ENCODE measurements at places on chromosomes 7 and 10.

DNA sequence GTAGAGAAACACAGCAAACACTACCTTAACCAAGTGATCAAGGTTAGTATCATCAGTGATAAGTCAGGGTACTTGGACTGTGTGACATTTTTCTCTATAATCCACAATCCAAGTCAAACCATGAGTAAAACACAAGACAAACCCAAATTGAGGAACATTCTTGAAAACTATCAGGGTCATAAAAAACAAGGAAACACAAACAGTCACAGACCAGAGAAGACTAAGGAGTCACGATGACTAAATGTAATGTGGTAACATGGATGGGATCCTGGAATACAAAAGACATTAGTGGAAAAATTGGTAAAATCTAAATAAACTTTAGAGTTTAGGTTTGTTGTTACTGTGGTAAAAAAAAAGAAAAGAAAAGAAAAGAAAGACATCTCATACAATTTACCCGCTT is 103.8 kb downstream of the ARMH3 start:
- no peak for DNase-seq

GRCh38 chr7:5041047-5041446 is 4.6 kb upstream of the RBAK start:
- DNase-seq: no peak

GRCh38 chr7:52482076-52482475 is 553.4 kb upstream of the POM121L12 start:
- no peak for DNase-seq

- DNase-seq: no peak
Observed at GRCh38 chr10:118340486-118340885, 1.6 kb downstream of the FAM204A start.

GRCh38 chr7:130736298-130736900 is 2.4 kb upstream of the KLF14 start:
- no peak for DNase-seq

DNA sequence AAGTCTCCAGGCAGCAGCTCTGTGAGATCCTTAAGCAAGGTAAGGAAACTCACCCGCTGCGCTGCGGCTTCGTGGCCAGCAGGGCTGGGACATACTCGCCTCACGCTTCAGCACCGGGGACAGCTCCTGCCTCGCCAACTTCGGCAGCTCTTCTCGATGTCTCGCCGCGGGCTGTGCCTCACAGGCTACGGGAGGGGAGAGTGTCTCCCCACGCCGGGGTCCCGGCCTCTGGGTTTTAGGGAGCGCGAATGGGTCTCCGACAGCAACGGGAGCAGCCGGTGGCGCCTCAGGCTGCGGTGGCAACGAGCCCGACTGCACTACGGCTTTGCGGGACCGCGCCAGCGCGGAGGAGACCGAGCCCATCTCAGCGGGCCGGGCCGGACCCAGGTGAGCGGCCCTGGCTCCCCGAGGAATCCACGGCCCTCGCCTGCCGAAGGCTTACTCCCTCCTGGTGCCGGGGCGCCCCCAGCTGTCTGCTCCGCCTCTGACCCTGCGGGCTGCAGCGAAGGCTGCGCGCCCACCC is 62.4 kb downstream of the LSM5 start:
- DNase-seq: peak; percentile 47

DNA sequence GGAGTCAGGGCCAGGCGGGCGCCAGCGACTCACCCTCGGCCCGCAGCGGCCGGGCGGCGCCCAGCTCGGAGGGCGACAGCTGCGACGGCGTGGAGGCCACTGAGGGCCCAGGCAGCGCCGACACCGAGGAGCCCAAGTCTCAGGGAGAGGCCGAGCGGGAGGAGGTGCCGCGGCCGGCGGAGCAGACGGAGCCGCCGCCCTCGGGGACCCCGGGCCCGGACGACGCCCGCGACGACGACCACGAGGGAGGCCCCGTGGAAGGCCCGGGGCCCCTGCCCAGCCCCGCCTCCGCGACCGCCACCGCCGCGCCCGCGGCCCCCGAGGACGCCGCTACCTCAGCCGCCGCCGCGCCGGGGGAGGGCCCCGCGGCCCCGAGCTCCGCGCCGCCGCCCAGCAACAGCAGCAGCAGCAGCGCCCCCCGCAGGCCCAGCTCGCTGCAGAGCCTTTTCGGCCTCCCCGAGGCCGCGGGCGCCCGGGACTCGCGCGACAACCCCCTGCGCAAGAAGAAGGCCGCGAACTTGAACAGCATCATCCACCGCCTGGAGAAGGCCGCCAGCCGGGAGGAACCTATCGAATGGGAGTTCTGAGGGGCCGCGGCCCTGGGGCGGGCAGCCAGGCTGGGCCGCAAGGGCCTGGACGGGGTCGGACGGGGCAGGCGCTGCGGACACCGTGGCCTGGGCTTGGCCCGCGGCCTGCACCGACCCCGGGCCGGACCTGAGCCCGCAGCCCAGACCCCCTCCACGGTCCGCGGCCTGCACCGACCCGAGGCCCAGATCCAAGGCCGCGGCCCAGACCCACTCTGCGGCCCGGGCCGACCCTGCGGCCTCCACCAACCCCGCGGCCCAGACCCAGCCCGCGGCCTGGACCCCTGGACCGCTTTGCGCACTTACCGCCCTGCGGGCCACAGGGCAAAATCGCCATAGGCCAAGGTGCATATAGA is 37.9 kb upstream of the SH2B2 start:
- DNase-seq: no peak

DNA sequence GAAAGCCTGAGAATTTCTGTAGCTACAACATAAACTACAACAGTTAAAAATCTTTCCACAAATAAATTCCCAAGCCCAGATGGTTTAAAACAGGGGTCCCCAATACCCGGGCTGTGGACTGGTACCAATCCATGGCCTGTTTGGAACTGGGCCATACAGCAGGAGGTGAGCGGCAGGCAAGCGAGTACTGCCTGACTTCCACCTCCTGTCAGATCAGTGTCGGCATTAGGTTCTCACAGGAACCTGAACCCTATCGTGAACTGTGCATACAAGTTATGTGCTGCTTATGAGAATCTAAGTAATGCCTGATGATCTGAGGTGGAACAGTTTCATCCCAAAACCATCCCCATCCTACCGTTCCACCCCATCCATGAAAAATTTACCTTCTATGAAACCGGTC is 160.7 kb upstream of the FEZF1 start:
- no peak for DNase-seq

DNA sequence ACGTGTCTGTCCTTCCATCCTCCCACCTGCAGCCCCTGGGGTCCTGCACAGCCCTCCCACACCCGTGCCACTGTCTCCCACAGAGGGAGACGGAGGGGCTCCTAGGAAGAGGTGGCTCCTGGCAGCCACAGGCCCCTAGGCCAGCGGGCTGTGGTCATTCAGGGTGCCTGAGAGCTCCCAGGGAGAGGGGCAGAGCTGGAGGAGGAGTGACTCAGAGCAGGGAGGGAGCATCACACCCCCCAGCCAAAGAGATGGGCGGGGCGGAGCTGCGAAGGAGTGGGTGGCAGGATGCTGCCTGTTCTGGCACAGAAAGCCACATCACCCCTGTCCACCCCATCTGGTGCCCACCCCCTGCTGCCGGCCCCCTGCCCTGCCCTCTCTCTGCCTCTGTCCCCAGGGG is 50.5 kb downstream of the STK32C start:
- peak; percentile 62 for DNase-seq

DNA sequence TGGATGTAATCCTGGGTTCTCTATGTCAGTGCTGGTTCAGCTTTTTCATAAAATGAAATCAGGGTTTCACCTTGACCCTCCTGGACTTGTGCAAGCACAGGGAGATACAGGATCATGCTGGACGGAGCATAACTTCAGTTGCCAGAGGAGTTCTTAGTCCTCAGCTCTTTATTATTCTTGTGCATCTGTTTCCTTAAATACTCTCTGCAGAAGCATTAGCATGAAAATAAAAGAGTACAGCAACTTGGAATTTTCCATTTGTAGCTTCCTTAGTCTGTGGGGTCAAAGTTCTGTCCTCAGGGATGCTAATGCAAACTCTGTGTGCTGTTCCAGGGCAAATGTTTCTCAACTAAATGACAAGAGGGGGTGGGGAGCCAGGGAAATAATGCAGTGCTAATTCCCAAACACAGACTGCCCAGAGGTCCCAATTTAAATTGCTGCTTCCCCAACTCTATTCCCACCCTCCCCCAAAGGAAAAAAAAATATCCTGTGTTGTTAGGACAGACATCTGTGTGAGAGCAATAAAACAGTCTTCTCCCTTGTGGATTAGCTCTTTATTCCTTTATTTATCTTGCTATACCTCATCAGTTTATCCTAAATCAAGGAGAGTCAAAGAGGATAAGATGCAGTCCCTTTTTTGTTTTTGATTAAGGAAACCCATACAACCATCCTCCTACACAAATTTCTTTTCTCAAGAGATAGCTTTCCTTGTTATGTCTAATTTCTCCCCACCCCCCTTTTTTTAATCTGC is 905.0 kb downstream of the LRMDA start:
- no peak for DNase-seq

- no peak for DNase-seq
Observed at GRCh38 chr10:35211390-35211789, 84.7 kb downstream of the CREM start.

DNA sequence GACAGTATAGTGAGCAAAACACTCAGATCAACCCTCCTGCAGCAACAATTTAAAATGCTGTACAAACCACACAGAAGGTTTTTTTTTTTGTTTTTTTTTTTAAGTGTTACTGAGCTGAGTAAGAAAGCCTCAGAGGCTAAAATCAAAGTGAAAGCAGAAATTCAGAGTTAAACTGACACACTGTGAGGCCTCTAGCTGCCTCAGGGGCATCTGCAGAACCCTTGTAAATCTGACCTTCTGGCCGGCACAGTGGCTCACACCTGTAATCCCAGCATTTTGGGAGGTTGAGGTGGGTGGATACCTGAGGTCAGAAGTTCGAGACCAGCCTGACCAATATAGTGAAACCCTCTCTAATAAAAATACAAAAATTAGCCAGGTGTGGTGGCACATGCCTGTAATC is 7.4 kb upstream of the GNA12 start:
- peak; percentile 46 for DNase-seq

DNA sequence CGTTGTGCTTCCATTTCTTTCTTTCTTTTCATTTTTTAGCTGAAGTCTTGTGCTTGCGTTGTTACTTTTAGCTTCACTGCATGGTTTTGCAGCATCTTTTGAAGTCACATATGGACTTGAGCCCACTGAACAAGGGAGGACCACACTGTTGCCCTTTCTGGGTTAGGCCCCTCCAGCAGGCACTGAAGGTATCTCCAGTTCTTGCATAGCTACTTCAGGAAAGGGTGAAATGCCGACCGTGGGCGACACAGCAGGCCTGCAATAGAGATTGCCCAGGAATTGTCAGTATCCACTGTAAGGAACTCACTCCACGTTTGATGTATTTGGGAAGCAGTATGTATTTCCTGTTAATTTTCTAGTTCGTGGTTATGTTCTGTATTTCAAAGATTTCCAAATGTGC is 85.1 kb downstream of the WDR37 start:
- DNase-seq: no peak

DNA sequence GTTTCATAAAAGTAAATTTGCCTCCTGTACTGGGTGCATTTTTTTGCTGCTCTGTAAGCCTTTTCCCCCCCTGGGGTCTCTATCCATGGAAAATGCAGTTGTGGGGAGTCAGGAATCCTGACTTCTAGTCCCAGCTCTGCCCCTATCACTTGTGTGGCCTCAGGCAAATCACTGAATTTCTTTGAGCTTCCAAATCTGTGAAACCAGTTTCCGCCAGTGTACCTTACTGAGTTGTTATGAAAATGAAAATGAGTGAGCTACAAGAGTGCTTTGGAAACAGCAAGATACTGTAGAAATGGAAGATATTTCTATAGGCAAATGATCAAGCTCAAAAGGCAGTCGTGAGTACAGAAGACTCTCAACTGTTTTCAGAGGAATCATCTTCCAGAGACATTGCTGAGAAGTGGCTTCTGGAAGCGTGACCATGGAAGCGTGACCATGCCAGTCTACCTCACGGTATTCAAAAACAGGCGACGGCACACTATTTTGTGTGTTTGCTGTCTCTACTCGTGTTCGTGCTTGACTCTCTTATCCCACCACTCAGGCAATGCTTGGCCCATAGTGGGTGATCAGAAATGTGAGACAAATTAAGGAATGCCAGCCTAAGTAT is 107.4 kb downstream of the ATXN7L1 start:
- no peak for DNase-seq

DNA sequence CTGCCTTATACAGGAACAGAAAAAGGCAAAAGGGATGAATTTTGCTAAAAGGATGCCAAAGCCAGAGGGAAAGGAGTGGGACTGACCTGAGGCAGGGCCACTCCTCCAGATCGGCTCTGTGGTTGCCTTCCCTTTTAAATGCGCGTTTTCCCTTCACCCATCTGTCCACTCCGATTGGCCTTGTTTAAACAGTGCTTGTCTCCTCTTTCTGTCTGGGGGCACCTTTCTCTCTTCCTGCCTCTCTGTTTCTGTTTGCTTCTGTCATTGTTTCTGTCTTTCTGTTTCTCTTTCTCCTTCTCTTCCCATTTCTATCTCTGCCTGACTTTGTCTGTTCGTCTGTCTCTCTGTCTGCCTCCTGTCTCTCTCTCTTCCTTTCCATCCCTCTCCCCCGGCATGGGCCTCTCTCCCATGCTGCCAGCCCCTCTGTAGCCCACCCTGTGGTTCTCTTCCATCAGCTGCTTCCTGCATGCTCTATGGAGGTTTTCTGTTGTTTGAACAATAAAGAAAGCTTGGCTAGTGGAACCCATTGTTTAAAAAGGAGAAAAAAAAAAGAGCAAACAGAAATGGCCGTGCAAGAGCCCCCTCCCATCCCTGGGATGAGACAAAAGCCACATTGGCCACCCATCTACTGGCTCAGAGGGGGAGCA is 29.5 kb upstream of the HSPB1 start:
- DNase-seq: no peak

GRCh38 chr7:151642746-151643145 is 123.1 kb upstream of the RHEB start:
- DNase-seq: no peak

DNA sequence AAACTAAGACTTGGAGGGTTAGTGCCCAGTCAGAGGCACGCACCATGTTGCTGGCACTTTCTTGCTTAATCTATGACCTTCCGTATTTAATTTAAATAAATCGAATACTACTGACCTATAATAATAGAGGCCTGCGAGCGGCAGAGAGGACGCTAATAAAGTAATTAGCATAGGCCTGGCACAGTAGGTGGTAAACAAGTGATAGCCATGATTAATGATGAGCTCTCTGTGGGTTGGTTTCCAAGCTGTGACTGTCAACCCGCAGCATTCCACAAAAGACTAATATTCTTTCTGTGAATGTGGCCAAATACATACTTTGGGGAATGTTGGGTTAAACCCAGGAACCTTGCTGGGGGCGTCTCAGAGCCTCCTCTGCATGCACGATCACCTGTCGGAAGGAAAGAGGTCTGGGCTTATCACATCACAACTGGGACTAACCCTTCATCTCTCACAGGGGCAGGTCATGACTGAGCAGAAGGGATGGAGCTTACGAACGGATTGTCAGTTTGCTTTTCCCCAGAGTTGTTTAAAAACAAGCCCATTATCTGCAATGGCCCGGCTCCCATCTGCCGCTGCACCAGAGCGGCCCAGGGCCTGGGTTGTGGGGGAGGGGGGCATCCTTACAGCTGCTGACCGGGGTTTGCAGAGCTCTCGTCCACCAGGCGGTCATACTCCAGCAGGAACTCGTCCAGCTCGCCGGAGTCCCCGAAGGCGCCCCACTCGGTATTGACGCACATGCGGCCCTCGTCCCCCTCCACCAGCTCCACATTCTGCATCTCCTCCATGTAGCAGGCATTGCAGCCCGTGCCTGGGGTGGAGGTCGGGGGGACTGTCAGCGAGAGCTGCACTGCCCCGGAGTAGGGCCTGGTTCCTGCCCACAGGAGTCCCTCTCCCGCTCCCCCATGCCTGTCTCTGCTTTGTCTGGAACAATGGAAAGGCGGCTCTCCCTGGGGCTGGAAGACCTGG is 6.2 kb upstream of the MYL7 start:
- DNase-seq: no peak

GRCh38 chr10:104989880-104990279 is 348.8 kb downstream of the SORCS3 start:
- DNase-seq: no peak

Measured in immature natural killer cell (primary cell).